ENCODE measurements at places on chromosomes 13 and 19.
A peak's percentile ranks its signal among the peaks of the same experiment; 100 is the strongest.

GRCh38 chr13:51260154-51260553, 38.0 kb downstream of the FAM124A start:
- no peak for DNase-seq

DNA sequence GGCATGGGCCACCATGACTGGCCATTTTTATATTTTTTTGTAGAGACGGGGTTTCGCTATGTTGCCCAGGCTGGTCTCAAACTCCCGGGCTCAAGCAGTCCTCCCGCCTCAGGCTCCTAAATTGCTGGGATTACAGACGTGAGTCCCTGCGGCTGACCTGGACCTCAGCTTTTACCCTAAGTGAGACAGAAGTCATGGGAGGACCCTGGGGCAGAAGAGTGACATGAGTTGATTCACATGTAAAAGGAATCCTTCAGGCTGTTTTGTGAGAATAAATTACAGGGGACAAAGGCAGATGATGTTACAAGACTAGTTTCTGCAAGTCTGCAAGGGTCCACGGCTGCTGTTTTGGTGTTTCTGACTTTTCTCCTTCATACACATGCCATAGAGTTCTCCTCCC, 2.6 kb upstream of the BCAM start:
- DNase-seq = no peak

GRCh38 chr13:110916301-110917142, 1.7 kb upstream of the ANKRD10 start:
- DNase-seq = no peak

DNA sequence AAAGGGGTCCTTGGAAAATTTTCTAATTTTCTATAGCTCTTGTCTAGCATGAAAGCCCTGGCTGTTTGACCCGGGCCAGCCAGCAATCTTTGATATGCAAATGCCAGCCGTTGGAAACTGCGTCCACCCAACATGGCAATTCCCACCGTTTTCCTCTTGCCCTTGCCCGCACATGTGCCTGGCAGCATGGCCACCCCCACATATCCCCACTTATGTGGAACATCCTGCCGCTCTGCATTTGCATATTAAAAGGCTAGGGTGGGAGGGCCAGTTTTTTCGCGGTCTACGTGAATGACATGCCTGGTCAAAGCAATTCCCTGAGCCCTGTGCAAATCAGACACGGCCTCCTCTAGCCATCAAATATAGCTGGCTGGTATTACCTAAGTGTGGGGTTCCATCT, 110.3 kb upstream of the TDRD3 start:
- no peak for DNase-seq

GRCh38 chr13:49821216-49822009, 28.9 kb upstream of the KPNA3 start:
- DNase-seq = no peak

DNA sequence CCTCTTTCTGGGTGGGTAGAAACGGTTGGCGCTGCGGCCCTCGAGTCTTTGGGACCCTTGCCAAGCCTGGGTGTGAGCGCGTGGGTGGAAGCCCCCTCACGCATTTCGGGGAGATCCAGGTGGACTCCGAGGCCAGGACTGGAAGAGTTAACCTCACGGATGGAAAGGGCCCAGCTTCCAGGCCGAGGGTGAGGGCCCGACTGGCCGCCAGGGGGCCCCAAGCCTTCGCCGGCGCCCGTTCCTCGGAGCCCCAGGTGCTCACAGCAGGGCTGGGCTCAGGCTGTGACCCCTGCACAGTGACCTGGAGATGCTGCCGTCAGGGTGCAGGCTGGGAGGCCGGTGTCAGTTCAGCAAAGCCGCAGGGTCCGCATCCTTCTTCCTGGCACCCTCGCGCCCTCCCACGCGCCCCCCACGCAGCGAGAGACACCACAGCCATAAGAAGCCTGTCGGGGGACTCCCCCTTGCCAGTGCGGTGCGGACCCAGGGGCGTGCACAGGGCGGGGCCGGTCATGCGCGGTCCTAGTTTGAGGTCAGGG, 34.2 kb upstream of the TMEM255B start:
- peak; percentile 92 for DNase-seq

DNA sequence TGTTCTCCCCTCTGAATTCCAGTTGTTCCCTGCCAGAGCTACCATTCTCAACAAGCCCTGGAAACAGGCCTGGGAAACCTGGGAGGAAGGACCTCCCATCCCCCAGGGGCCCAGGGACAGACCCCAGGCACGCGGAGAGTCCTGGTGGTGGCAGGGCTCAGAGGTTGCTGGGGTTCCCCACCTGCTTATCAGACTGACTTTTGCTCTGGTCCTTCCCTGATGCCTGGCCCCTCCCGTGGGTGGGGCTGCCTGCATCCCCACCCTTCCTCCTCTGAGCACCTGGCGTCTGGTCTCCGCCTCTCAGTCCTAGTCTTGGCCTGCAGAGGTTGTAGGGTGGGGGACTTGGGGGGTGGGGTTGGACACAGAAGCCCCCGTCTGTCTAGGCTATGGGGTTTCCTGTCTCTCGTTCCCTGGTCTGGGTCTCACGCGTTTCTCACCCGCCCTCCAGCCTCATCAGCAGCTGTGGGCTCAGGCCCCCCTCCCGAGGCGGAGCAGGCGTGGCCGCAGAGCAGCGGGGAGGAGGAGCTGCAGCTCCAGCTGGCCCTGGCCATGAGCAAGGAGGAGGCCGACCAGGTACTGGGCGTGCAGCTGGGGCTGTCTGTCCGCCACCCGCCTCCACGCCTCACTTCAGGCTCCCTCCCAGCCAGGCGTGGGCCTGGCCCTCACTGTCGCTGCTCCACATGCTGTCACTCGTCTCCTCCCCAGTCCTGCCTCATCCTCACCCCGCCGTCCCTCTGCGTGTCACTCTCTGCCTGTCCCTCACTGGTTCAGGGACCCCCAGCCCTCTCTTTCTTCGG, 13.6 kb downstream of the EPN1 start:
- DNase-seq = no peak

GRCh38 chr13:39580881-39581575, 22.0 kb downstream of the LHFPL6 start:
- DNase-seq = no peak

DNA sequence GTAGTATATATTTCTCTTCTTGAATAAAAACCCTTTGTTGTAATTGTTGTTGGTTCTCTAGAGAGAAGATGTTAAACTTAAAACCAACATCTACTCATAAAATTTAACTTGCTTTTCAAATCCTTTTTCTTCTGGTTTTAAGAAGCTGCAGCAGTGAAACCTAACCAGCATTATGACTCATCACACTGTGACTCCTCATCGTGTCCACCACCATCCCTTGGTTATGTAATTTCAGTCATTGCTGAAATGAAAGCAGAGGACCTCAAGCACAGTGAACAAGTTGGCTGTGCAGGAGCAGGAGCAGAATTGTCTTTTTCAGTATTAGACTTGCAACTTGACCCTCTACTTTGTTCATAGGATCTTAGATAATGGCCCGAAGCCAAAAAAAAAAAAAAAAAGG, 64.9 kb upstream of the HTR2A start:
- DNase-seq = no peak

DNA sequence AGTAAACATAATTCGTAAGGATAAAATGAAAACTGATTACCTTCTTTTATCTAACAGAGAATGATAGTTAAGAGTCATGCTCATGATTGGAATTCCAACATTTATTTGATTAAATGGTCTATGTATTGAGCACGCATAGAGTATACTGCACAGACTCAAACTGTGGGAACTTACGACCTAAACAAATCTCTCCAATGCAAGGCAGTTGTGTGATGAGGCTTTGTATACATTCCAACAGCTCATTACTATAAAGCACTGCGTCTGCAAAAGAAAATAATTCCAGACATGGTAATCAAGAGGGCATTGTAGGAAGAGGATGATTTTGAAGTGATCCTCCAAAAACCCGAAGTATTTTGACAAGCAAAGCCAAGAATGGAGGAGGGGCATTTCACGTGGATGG, 169.5 kb downstream of the NUFIP1 start:
- no peak for DNase-seq

GRCh38 chr19:39327363-39328045, 6.8 kb upstream of the LRFN1 start:
- no peak for DNase-seq

GRCh38 chr13:85575110-85575509, 224.1 kb downstream of the SLITRK6 start:
- no peak for DNase-seq

DNA sequence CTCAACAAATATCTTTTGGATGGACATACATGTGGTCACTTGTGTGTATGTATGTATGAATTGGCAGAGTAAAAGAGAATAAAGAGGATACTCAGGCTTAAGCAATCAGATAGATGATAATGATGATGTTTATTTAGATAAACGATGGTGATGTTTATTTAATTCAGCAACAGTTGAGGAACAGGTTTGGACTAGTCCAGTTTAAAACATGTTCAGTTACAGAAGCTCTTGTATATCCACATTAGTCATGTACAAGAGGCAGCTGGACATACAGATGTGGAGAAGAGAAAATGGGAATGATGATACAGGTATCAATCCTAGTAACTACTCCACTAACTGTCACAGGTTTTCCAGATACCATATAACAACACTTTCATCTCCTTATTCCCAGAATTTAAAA, 232.1 kb downstream of the DIAPH3 start:
- DNase-seq = no peak

Data from activated T-cell treated with anti-CD3 and anti-CD28 coated beads, Interleukin-2, amount 50 U/mL, for 1 hour (primary cell).